ENCODE measurements at places on chromosomes 3 and 15.

DNA sequence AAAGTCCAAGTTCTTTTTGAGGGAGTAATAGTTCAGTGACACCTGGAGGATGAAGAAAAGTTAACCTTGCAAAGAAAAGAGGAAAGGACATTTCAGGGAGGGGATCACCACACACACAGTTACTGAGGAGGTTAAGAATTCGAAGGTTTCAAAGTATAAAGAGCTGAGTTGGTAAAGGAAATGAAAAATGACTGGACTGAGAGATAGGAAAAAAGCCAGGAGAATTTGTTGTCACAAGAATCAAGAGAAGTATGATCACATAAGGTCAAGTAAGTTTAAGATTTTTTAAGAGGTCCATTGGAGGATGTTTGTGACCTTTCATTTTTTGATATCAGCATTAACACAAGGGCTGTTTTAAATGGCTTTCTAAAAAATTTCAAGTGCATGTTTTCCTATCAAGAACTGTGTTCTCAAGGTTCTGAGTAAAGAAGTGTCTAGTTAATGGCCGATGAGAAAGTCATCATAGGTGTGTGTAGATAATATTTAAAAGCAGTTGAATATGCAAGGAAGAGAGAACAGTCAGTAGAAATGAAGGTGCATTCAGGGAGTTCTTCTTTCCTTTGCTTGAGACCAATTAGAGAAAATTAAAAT, 189.2 kb upstream of the RBMS3 start:
- DNase-seq = no peak

- no peak for DNase-seq
These were observed 12.0 kb downstream of the ZBTB38 start for GRCh38 chr3:141380279-141380678.

GRCh38 chr3:137738710-137739109, 25.4 kb upstream of the SOX14 start:
- DNase-seq = no peak

DNA sequence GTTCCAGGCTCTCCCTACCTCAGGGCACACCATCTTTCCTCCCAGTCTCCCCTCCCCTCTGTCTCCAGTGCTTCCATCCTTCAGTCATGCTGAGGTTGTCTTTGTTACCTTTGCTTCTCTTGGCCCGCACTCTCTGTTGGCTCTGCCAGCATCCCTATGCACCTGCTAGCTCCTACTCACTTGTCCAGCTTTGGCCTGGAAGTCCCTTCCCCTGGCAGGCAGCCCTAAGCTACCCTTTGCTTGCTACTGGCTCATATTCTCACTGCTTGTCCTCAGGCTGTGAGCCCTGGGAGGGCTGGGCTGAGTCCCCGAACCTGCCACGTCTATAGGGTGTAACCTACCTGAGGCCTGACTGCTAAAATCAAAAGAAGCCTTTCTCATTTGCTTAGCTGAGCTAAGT, 122.7 kb downstream of the PGPEP1L start:
- no peak for DNase-seq

DNA sequence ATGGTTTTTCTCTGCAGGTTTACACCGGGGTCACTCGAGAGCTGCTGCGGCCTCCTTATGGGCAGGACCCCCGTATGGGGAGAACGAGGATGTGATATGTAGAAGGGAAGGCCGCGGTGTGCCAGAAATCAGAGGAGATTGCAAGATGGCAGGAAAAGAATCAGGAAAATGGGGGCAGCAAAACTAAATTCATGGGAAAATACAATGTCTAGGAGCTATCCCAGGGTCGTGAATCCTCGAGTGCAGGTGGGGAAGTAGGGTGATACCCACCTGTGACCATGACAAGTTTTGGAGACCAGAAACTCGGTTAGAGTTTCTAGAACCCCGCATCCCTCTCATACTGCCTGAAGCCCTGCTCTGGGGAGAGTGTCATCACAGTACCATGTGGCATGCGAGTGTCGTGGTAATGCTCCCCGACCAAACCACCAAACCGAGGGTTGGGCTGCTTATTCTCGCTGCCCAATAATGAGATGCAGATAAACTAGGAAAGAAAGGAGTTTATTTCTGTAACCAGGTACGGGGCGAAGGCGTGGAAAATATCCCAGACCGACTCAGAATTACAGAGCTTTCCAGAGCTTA, 781 bp downstream of the TRNT1 start:
- DNase-seq = peak; percentile 8

Measured in stimulated activated CD8-positive, alpha-beta memory T cell treated with anti-CD3 and anti-CD28 coated beads, Interleukin-7, amount 100 ng/mL, for 1 hour (primary cell).